ENCODE measurements at places on chromosomes 6 and 20.
A peak's percentile ranks its signal among the peaks of the same experiment; 100 is the strongest.

GRCh38 chr6:7697820-7698623 is 27.9 kb upstream of the BMP6 start:
- DNase-seq, result peak; percentile 24

DNA sequence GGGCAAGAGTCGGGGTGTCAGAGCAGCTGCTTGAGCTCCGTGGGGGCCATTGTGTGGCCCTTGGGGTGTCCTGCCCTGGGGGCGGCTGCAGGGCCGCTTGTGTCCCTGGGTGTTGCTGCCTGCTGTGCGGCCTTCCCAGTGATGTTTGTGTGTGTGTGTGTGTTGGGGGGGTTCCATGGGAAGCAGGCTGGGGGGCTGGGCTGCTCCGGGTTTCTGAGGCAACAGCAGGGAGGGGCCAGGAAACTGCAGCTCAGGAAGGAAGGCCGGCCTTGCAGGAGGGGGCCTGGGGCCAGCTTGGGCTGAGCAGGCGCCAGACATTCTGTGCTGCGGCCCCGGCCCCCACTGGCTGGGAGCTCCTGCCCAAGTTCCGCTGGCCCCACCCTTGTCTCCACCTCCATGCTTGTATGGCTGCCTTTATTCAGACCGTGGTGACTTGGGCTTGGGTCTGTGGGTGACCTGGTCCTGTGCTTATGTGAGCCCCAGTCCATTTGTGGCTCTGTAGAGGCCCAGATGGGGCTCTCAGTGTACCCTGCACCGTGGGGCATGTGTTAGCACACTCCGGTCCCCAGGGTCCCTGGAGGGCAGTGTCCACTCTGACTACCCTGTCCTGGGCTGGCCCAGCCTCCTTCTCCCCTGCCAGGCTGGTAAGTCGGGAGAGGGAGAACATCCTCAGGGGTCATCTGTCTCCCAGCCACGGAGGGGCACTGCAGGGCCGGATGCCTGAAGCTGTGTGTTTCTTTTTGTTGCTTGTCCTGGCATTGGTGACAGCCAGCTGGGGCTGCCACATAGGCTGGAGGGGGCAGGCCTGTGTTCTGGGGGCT is 4.6 kb upstream of the SOX18 start:
- DNase-seq, result no peak

GRCh38 chr20:58666702-58667101 is 15.6 kb downstream of the STX16 start:
- DNase-seq, result no peak

DNA sequence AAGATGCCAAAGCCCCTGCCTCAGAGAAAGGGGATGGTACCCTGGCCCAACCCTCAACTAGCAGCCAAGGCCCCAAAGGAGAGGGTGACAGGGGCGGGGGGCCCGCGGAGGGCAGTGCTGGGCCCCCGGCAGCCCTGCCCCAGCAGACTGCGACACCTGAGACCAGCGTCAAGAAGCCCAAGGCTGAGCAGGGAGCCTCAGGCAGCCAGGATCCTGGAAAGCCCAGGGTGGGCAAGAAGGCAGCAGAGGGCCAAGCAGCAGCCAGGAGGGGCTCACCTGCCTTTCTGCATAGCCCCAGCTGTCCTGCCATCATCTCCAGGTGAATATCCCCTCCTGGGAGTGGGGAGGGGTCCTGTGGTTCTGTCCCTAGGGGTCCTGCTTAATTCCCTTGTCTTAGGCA is 1.1 kb downstream of the MYLK2 start:
- no peak for DNase-seq

DNA sequence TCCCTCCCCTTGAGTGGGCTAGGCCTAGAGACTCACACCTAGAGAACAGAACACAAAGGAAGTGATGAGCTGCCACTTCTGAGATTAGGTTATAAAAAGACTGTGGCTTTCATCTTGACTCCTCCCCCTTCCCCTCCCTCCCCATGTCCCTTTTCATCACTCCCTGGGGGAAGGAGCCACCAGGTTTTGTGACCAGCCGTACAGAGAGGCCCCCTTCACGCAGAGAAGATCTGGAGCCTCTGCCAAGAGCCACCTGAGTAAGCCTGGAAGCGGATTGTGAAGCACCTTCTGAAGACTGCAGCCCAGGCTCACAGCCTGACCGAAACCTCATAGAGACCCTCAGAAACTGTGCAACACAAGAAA is 118.4 kb upstream of the NXT1 start:
- DNase-seq, result no peak

DNA sequence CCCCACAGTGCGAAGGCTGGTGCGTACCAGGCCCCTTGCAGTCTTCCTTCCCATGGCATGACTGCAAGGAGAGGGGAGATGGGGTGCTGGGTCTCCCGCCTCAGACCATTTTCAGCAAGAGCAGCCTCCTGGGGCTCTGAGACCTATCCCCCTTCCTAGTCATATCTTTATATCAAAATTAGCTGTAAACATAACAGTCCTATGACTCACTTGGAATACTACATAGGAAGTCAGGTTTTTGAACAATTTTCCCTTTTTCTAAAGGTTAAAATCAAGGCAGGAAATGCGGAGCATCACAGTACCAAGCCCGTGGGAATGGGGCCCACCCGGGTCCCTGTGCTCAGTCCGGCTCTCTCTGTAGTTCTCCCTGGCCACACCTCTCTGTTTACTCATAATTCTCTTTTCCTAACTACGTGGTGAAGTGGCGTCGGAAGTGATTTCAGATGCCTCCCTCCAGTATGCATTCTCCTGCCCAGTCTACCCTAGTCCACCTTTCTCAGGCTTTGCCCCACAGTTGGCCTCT is 109.8 kb upstream of the TMEM170B start:
- DNase-seq, result no peak
